ENCODE measurements at places on chromosomes 2 and 18. TPM values are rescaled to one million over a fixed set of nuclear protein-coding genes. Genes with fewer than 3 reads are reported as not detected.

XDH gene
- not detected for total RNA-seq

ALPI gene
- not detected for total RNA-seq

RAB11FIP5 gene
- total RNA-seq, result 10.7 TPM

DSG1 gene
- total RNA-seq, result not detected

RFX8 gene
- total RNA-seq, result 1.6 TPM

KRTCAP3 gene
- total RNA-seq, result 7.5 TPM

SPATS2L gene
- total RNA-seq, result 62.2 TPM

POTEI gene
- not detected for total RNA-seq

CRACDL gene
- 0.55 TPM for total RNA-seq

SLC11A1 gene
- total RNA-seq, result 0.18 TPM

GALR1 gene
- not detected for total RNA-seq

CD28 gene
- total RNA-seq, result 53.6 TPM

GRCh38 chr2:44450082-44450481 lies 88.3 kb downstream of the CAMKMT start:
- no peak overlapping the region for H3K27ac ChIP-seq
- no peaks in the 10 kb centered on the region for H3K27me3 ChIP-seq
- H3K4me1 ChIP-seq, result no peaks in the 10 kb centered on the region
- no peak for DNase-seq

DNA sequence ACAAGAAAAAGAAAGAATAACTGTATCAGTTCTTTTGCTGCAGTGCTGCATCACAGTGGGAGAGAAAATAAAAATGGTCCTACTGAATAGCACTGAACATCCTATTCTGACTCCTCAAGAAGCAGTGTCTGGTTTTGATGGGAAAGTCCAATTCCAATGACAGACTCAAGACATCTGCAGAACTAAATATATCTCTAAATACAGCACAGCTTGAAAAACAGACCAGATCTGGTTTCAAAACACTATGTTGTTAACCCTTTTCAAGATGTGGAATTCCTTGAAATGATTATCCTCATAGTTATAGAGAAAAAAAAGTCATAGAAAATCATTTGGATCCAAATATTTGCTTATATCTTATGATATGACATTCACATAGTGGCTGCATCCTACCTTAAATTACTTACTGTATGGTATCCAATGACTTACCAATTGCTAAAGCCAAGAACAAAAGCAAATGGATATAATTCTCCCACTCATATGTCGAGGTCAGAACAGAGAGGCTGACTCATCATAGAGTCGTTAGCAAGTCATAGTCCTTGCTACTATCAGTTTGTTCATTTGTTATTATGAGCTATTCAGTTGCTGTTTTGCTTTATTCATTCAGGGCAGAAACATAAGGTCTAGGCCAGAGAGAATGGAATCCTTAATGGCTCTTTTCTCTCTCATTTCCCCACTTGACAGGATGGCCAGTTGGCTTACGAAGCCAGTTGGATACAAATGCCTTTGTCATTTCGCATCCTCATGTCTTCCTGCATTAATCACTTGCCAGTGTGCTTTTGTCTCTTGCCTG lies 62.5 kb upstream of the ACVR2A start:
- H3K4me3 ChIP-seq, result no peak overlapping the region
- no peaks in the 10 kb centered on the region for H3K36me3 ChIP-seq
- H3K4me1 ChIP-seq, result no peaks in the 10 kb centered on the region
- peaks cover 2% of the 10 kb centered on the region for H3K27me3 ChIP-seq

- H3K27me3 ChIP-seq, result peaks cover 4% of the 10 kb centered on the region
- DNase-seq, result no peak
- H3K36me3 ChIP-seq, result peaks cover 4% of the 10 kb centered on the region
Observed at GRCh38 chr2:216652566-216652965, 19.3 kb downstream of the IGFBP2 start.

DNA sequence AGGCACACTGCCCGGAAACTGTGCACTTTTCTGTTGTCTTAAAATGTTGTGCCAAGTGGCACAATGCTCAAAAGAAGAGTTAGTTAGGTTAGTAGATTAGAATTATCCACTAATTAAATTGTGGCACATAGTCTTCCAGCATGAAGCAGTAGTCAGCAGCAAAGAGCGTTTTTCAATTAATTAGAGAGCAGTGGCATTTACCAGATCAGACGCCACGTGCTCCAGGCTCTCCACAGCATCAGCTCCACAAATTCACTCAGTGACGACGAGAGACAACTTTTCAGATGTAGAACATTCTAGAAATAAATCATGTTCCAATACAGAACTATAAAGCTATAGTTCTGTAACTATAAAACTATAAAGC lies 16.4 kb upstream of the RTTN start:
- H3K4me1 ChIP-seq, result no peaks in the 10 kb centered on the region
- H3K27ac ChIP-seq, result no peak overlapping the region
- no peak overlapping the region for H3K4me3 ChIP-seq
- DNase-seq, result no peak
- H3K36me3 ChIP-seq, result no peaks in the 10 kb centered on the region

DNA sequence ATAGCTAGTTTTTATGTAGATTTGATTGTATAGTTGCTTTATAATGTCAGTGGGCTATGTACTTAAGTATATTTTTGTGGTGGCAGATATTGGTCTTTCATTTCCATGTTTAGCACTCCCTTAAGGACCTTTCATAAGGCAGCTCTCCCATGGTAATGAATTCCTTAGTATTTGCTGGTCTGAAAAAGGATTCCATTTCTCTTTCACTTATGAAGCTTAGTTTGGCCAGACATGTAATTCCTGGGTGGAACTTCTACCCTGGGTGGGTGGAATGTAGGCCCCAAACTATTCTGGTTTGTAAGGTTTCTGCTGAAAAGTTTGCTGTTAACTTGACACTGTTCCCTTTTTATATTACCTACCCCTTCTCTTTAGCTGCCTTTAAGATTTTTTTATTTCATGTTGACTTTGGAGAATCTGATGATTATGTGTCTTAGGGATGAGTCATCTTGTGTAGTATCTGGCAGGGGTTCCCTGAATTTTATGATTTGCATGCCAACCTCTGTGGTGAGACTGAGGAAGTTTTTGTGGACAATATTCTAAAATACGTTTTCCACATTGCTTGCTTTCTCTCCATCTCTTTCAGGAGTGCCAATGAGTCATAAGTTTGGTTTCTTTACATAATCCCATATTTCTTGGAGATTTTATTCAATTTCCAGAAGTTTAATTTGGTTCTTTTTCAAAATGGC lies 65.4 kb upstream of the VRK2 start:
- H3K27ac ChIP-seq, result no peak overlapping the region
- no peaks in the 10 kb centered on the region for H3K4me1 ChIP-seq
- no peak overlapping the region for H3K4me3 ChIP-seq
- DNase-seq, result no peak
- H3K27me3 ChIP-seq, result no peaks in the 10 kb centered on the region

- H3K27ac ChIP-seq, result no peak overlapping the region
- no peaks in the 10 kb centered on the region for H3K4me1 ChIP-seq
- no peak for DNase-seq
- no peak overlapping the region for H3K4me3 ChIP-seq
- H3K36me3 ChIP-seq, result no peaks in the 10 kb centered on the region
Observed at GRCh38 chr2:169258045-169258601, 104.2 kb downstream of the LRP2 start.

DNA sequence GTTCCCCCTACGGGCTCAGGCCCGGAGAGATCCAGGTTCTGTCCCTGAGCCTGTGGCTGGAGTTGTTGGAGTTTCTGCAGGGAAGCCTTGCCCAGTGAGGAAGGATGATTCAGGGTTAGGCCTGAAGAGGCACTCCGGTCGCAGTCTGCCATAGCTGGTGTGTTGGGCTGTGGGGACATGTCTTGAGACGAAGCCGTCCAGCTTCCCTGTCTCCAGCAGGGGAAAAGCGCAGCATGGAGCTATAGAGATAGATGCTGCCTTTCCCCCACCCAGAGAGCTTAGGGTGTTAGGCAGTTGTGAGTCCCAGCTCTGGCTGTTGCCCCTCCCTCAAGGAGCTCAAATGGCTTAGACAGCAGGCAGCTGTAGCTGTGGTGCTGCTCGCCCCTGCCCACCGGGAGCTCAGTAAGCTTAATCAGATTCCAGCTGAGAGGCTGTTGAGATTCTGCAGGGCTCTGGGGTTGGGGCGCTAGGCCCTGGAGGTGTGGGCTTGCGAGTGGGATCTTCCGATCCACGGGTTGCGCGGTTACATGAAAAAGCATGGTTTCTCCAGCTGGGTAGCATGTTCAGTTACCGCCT lies 103.9 kb downstream of the PMAIP1 start:
- DNase-seq, result no peak
- H3K27me3 ChIP-seq, result peaks cover 23% of the 10 kb centered on the region
- H3K27ac ChIP-seq, result no peak overlapping the region
- H3K36me3 ChIP-seq, result no peaks in the 10 kb centered on the region
- no peak overlapping the region for H3K4me3 ChIP-seq
- H3K4me1 ChIP-seq, result no peaks in the 10 kb centered on the region

DNA sequence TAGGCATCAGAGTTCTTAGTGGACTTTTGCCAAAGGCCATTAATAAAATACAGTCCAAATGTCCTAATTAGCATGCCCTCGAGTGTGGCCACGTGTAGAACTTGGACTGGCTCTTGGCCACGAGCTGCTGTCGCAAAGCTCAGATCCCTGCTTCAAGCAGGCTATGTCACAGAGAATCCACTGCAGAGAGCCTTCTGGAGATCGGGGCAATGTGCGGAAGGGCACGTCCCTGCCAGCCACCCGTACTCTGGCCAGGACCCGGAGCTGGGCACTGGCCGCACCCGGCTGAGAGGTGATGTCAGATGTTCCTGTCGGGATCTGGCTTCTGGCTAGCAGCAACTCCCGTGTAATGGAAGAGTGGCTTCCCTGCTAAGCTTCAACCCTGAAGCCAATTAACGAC lies 432.7 kb upstream of the ID2 start:
- no peak overlapping the region for H3K4me3 ChIP-seq
- no peak overlapping the region for H3K27ac ChIP-seq
- DNase-seq, result no peak

DNA sequence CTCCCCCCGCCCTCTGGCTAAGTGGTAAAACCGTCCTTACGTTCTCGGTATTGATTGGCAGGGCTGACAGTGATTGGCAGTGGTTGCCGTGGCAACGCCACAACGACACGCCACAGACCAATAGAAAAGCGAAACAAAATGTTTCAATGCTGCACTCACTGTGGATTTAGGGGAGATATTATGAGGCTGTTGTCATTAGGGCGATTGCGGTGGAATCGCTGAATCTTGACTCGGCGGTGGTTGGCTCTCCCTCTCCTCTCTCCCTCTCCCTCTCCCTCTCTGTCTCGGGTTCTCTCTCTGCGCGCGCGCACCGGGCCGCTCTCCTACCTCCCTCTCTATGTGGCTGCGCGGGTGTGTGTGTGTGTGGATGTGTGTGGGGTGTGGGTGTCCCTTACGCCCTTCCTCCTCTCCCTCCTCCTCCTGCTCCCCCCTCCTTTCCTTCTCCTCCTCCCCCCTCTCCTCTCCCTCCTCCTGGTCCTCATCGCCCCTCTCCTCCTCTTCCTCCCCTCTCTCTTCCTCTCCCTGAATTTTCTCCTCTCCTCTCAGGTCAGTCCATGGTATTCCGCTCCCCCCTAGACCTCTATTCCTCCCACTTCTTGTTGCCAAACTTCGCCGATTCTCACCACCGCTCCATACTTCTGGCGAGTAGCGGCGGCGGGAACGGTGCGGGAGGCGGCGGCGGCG lies at the start of gene SIX3:
Gene SIX3, plus strand, starts transcription at position 152 of the 684 bp plus-strand sequence. Its CDS starts 403 bp downstream, at position 555.
- H3K27ac ChIP-seq, result peak within 1 kb of the TSS; percentile 26
- H3K27me3 ChIP-seq, result peaks cover 80% of the 10 kb centered on the region
- H3K4me3 ChIP-seq, result peak within 1 kb of the TSS; percentile 73
- peaks cover 6% of the 10 kb centered on the region for H3K36me3 ChIP-seq
- H3K4me1 ChIP-seq, result peaks cover 22% of the 10 kb centered on the region

DNA sequence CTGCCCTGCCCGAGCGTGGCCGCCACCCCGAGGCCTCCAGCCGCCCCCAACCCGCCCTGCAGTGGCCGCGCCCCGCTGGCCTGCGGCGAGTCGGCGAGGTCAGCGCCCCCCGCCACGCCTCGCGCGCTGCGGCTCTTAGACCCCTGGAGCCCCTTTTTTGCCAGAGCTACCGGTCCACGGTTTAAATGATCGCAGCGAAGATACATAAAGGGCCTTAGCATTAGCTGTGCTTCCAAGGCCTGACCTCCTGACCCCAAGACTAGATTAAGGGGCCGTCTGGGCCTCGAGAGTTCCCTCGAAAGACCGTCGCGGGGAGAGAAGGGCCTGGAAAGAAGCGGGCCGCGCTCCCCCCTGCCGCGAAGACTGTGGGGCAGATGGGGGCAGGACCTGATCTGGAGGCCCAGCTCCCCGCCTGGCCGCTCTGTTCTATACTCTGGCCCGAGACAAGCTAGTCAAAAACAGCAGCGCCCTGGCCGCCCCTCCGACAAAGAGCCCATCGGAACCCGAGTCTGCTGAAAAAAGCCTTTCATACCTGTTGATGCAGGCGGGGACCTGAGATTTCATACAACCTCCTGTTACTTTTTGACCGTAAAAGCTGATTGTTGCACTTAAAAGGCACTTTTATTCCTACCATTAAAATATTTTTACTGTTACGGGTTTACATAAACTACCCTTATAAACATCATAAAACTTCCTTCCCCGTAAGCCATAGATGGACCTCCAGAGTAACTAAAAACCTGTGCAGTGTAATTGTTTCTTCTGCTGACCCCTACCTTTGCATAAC lies 68.7 kb upstream of the PSMD14 start:
- H3K36me3 ChIP-seq, result peaks cover 15% of the 10 kb centered on the region
- no peaks in the 10 kb centered on the region for H3K27me3 ChIP-seq
- peak overlapping the region; percentile 39 for H3K4me3 ChIP-seq
- no peak overlapping the region for H3K27ac ChIP-seq
- H3K4me1 ChIP-seq, result peaks cover 43% of the 10 kb centered on the region
- DNase-seq, result no peak

DNA sequence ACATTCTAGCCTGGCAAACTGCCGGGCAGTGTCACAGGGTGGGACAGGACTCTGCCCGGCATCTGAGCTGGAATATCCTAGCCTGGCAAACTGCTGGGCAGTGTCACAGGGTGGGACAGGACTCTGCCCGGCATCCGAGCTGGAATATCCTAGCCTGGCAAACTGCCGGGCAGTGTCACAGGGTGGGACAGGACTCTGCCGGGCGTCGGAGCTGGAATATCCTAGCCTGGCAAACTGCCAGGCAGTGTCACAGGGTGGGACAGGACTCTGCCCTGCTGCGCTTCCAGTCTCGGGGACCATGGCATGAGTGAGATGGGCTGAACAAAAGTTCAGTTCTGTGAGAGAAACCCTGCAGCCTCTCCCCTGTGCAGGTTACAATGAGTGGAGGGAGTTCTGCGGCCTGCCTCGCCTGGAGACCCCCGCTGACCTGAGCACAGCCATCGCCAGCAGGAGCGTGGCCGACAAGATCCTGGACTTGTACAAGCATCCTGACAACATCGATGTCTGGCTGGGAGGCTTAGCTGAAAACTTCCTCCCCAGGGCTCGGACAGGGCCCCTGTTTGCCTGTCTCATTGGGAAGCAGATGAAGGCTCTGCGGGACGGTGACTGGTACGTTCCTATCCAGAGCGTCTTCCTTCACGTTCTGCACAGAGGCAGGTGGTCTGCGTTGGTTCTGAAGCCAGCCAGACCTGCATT lies 80.3 kb downstream of the TPO start:
- H3K36me3 ChIP-seq, result no peaks in the 10 kb centered on the region
- H3K4me3 ChIP-seq, result no peak overlapping the region
- H3K27ac ChIP-seq, result no peak overlapping the region
- H3K4me1 ChIP-seq, result no peaks in the 10 kb centered on the region

GRCh38 chr2:19883971-19884720 lies 17.6 kb downstream of the TTC32 start:
- no peak overlapping the region for H3K27ac ChIP-seq
- peaks cover 6% of the 10 kb centered on the region for H3K4me1 ChIP-seq
- H3K4me3 ChIP-seq, result no peak overlapping the region
- no peaks in the 10 kb centered on the region for H3K36me3 ChIP-seq
- no peak for DNase-seq
- no peaks in the 10 kb centered on the region for H3K27me3 ChIP-seq
